D341Med (cell line): ENCODE measurements at places on chromosomes 6 and 20.

DNA sequence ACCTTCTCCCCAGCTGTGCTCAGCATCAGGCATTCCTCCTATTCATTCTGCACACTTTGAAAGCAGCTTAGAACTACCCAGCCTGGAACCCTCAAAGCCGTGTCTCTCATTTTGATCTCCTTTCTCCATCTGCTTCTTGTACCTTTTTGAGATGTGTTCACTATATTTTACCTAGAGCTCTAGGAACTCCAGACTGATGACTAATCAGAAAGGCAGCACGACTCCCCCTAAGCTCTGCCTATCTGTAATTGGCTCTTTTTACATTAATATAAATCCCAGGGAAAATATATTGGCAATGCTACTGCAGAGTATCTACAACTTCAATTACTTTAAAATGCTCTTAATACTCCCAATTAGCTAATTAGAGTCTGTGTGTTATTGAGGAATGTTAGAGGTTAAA lies 671.5 kb downstream of the CBLN4 start:
- no peak for DNase-seq

- no peak for DNase-seq
Observed at GRCh38 chr20:61803416-61803914, 262.2 kb downstream of the TAF4 start.

DNA sequence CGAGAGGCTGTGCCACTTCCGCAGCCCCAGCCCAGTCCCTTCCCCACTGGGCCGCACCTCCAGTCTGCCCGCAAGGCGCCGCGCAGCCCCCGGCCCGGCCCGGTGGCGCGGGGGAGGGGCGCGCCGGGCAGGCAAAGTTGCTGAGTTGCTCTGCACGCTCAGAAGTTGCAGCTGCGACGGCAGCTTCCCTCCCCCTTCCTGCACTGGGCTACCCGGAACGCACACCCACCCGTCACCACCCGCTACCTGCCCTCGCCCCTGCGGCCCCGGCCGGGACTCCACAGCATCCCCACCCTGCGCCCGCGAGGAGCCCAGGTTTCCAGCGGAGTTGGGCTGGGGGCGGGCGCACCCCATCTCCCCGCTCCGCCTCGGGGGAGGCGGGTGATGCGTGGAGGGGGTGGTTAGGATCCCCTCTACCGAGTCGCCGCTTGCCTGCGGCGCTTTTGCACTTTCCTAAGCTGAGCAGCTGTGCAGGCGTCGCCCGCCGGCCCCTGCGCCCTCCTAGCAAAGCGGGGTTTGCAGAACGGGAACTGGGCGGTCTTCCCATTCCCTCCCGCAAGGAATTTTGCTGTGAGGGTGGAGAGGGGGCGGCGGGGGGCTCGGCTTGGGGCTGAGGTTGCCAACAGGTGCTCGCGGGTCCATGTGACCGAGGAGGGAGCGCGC lies 55.9 kb upstream of the RREB1 start:
- DNase-seq: peak; percentile 78

GRCh38 chr6:81929828-81930227 lies 177.3 kb upstream of the TENT5A start:
- DNase-seq: no peak

DNA sequence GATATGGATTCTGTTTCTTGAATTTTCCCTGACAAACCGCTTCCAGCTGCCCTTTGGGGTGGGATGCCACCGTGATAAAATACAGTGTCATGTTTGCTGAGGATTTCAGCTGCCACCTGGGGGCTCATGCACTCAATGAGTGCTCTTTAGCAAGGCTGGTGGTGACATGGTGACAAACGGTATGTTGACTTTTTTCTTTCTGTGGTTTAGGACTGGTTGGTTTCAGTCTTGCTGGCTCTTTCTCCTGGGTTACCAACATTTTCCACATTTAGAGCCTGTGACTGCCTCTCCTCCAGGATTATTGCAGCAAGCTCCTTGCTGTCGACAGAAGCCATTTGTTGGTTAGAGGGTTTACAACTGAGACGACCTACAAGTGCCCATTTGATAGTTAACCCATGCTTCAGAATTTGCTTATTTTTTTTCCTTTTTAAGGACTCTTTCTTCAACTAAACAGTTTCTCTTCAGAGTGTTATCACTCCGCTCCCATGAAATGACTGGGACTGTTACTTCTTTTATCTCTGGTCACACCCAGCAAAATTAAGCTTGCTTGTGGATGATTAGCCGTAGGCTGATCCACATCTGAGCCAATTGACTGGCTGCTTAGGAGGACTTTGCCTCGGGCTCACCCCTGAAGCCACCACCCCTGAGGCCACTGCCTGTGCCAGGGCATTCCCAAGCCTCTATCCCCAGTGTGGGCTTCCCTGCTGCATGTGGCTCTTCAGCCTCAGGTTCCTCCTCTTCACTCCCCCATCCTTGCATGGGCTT lies 48.4 kb upstream of the CDYL start:
- DNase-seq: no peak

DNA sequence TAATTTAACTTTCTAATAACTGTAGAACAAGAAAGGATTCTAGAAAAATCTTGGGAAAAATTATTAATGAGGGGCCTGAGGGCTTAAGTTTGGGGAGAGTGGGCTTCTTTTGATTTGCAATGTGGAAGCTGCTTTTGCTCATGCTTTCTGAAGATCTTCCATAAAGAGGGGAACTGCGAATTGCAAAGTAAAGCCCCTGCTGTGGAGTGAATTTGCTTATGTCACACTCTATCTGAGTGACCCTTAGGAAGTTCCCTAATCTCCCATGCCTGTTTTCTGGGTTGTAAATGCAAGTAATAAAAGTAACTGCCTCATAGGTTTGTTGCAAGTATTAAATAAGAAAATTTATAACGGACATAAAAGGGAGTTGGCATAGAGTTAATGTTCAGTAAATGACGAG lies 301.2 kb downstream of the PLCB1 start:
- DNase-seq: no peak

GRCh38 chr6:26235302-26235670 lies 129.7 kb upstream of the BTN3A2 start:
- no peak for DNase-seq

GRCh38 chr6:158377860-158378259 lies 65.6 kb downstream of the TULP4 start:
- no peak for DNase-seq

DNA sequence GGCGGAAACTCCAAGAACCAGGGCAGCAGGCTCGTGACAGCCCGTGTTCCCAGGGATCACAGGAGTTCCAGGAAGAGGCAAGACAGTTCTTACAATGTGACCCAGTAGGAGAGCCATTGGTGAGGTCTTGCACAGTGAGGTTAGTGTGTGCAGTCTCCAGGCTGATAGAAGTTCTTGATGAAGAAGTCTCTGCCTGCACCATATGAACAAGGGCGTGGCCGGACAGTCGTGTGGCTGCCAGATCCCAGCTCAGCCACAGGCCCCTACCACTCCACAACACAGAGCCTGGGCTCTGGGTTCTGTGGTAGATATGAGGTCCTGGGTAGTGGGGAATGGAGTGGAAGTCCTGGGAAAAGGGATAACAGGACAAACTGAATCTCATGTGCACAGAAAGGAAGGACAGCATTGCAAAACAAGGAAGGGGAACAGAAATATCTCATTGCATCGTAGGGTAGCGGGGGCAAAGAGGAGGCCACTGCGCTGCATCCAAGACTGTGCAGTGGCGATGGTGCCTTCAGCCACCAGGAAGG lies 65.2 kb downstream of the STX11 start:
- peak; percentile 41 for DNase-seq

DNA sequence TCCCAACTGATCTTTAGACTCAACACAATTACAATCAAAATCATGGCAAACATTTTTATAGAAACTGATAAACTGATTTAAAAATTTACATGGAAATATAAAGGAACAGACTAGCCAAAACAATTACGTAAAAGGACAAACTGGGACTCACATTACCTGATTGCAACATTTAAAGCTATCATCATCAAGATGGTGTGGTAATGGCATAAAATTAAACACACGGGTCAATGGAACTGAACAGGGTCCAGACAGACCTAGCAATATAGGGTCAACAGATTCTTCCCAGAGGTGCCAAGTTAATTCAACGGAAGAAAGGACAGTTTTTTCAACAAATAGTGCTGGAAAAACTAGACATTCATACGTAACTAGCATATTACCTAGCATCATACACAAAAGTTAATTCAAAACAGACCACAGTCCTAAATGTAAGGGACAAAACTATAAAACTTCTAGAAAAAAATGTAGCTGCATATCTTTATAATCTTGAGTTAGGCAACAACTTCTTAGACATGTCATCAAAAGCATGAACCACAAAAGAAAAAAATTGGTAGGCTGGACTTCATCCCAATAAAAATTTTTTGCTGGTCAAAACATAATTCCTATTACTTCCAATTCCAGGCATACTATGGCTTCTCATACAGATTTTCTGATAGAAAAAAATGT lies 147.4 kb upstream of the BEND6 start:
- DNase-seq: no peak

- no peak for DNase-seq
Observed at GRCh38 chr6:33751771-33752645, 5.3 kb upstream of the IP6K3 start.

DNA sequence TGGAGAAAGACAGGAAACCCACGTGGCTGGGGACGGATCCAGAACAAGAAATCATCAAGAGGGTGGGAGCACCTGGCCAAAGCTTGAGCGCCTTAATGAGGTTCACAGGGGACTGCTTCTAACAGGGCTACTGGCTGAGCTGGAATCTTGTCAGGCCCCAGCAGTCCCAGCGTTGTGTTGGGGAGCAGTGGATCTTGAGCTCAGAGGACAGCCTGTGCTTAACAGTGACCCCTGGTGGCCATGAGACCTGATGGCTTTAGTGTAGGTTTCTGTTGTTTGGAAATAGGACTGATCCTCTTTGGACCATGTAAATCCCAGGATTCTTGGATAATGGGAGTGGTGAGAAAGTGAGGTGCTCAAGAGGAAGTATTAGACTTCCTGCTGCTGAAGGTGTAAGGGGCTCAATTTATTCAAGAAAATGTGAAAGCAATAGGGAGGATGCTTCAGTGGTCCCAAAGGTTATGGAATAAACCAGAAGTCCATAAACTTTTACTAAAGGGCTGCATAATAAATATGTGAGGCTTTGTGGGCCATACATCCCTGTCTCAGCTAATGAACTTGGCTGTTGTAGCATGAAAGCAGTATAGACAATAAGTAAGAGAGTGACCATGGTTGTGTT lies 216.2 kb downstream of the NFATC2 start:
- DNase-seq: no peak

GRCh38 chr6:26351544-26351953 lies 13.4 kb upstream of the BTN3A2 start:
- no peak for DNase-seq

- no peak for DNase-seq
Observed at GRCh38 chr6:5670811-5671561, 335.7 kb downstream of the NRN1 start.

DNA sequence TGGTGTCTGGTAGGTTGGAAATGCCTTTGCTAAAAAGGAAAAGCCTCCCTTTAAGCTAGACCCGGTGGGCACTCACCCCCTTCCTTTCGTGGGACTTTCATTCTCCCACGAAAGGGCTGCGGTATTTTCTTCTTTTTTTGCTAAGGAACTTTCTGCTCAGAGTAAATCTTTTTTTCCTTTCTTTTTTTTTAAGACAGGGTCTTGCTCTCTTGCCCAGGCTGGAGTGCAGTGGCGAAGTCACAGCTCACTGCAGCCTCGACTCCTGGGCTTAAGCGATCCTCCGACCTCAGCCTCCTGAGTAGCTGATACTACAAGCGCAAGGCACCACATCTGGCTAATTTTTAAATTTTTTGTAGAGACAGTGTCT lies 4.0 kb downstream of the TP53TG5 start:
- DNase-seq: no peak

DNA sequence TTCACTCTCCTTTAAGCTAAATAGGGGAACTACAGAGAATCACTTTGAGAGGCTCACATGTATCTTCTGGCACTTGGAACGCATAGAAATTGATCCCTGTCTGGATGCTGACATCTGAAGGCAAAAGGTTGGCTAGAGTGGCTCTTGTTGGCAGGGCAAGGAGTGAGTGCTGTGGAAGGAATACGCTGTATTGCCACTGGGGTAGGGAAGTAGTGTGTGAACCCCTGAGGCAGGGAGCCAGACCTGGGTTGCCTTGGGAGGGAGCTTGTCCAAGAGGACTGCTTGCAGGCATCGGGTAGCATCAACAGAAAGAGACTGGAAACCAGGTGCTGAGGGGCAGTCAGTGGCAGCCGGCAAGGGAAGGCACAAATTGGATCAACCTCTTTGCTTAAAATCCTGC lies 8.9 kb upstream of the MMS22L start:
- DNase-seq: no peak

DNA sequence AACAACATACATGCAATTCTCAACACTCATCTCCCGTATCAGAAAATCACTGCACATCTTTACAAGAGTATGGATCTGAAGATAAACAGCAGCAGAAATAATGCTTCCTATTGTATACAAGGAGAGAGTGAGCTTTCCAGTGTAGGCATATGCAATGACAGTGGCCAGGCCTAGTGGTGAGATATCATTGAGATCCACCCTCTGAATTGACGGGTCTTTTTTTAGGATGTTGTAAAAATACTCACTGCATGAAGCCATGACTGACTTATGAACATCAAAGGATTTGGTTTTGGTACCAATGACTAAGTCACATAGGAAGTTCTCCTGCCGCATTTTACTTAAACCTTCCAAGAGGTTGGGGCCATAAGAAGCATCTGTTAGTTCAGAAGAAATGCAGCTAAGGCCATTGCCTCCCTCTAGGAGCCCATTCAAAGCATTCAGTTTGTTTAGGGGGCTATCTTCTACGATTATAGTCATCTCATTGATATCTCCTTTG lies 10.8 kb downstream of the KLHL31 start:
- no peak for DNase-seq

DNA sequence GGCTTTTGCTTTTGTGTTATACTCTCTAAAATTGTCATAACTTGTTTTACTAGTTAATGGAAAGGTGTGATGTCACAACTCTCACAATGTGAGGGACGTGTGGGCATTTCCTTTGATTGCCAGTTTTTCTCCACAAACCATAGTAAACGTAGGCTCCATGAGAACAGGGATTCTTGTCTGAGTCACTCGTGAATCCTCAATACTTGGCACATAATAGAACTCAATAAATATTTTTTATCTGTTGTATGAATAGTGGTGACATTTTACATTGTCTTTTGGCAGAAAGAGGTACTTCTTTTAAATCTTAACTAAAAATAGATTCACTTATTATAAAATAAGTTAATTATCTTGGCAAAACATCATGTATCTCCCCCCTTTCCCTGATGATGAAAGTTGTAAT lies 69.0 kb upstream of the CNKSR3 start:
- DNase-seq: no peak

GRCh38 chr6:82371799-82372546 lies 8.4 kb downstream of the TPBG start:
- DNase-seq: no peak

DNA sequence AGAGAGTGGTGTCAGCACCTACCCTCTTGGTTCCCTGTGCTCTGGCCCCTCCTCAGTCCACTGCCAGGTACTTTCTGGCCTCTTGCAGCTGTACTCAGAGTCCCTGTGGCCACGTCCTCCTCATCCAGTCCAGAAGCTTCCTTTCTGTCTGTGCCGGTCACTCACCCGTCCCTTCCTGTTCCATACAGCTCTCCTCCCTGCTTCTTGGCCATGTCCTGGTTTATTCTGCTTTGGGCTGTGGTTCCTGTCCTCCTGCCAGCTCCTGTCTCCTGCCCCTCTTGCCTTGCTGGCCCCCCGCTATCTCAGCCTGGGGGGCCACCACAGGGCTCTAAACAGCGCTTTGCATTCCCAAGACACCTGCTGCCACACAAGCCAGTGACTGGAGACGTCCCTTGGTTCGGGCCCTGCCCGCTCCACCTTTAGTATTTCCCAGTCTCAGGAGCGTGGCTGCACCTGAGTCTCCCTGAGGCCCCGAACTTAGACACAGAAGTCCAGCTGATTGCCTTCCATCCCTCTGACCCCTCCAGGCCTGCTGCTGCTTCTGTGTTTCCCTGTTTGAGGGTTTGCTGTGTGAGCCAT lies 15.5 kb upstream of the RBM38 start:
- DNase-seq: no peak
